ENCODE measurements at places on chromosomes 5 and 9.

GRCh38 chr5:67173959-67174358 is 22.6 kb downstream of the CD180 start:
- DNase-seq = no peak

GRCh38 chr5:120852222-120852860 is 388.2 kb downstream of the PRR16 start:
- no peak for DNase-seq

DNA sequence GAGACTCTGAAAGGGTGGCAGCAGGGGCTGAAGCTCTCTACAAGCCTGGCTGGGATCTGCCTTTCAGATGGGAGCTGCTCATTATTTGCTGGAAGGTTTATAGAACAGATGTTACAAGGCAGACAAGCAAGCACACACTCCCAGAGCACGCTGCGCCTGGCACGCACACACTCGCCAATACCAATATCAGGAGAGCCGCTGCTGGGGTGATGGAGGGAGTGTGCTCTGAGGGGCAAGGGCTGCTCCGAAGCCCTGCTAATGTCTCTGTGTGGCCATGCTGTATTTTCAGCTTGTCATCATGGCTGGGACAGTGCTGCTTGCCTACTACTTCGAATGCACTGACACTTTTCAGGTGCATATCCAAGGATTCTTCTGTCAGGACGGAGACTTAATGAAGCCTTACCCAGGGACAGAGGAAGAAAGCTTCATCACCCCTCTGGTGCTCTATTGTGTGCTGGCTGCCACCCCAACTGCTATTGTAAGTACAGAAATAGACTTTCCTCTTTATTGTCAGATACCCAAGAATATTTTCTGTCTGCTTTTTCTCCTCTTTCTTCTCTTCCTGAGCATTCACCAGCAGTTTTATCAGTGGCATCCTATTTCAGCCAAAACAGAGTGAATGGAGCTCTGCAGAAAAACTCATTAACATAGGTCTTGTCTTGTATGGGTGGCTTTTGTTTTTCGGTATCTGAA is 115.1 kb downstream of the BAAT start:
- DNase-seq = no peak

DNA sequence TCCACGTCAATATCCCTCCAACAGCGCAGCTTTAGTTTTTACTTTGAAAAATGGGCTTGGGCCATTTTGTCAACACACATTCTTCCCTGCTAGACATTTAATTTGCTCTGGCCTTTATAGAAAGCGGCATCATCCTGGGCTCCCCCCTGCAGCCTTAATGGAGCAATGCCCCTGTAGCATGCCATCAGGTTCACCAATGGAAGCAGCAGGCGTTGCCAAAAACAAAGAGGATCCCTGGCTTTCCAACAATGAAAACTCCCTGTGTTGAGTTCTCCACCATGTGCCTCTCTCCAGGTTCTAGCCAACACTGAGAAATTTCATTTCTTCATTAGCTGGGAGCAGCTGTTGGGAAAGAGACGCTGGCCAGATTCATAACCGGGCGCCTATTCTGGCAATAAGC is 139.5 kb downstream of the ZNF622 start:
- no peak for DNase-seq

GRCh38 chr5:92460505-92460904 is 1077.4 kb upstream of the ARRDC3 start:
- DNase-seq = no peak

DNA sequence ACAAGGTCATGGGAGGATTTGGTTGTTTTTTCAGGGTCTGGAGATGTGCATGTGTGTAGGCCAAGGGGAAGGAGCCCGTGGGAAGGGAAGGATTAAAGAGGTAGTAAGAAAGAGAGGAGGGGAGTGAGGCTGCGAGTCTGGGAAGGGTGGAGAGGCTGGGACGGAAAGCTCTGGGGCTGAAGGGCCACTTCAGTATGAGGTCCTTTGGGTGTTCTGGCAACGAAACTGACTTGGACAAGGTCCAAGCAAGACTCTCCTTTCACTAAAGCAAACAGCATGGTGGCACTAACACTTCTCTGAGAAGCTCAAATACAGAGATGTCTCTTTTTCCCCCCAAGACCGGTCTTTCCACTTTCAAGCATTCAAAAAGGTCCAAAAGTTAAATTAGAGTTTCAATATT is 394.5 kb downstream of the ARHGEF28 start:
- no peak for DNase-seq

GRCh38 chr9:116900543-116900942 is 213.4 kb downstream of the TRIM32 start:
- DNase-seq = no peak

- DNase-seq = no peak
These were observed 105.0 kb downstream of the MAPKAP1 start for GRCh38 chr9:125601961-125602360.

GRCh38 chr9:130858739-130859705 is 24.0 kb downstream of the ABL1 start:
- no peak for DNase-seq

DNA sequence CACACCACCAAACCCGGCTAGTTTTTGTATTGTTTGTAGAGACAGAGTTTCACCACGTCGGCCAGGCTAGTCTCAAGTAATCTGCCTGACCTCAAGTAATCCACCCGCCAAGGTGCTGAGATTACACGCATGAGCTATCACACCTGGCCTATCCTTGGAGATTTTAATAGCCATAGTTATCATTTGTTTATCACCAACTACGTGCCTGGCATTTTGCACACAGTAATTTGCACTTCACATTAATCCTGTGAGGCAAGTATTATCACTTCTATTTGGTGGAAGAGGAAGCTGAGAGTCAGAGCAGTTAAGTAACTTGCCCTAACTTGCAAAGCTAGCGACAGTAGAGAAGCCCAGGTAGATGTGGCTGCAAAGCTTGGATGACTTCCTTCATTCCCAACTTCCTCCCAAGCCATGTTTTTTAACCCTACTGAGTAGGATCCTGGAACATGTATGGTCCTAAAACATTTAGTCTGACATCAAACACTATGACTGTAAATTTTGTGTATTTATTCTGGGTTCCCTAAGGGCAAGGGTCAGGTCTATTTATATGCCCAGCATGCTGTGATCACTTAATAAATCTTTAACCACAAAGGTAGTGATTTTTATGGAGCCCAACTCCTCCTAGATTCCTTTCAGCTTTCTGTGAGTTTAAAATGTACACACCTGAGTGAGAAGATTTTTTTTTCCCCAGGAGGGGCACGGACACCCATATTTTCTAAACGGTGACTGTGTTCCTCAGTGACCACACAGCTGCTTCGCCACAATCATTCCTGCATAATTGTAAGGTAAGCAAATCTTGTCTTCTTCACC is 100.2 kb upstream of the RAI14 start:
- DNase-seq = no peak

DNA sequence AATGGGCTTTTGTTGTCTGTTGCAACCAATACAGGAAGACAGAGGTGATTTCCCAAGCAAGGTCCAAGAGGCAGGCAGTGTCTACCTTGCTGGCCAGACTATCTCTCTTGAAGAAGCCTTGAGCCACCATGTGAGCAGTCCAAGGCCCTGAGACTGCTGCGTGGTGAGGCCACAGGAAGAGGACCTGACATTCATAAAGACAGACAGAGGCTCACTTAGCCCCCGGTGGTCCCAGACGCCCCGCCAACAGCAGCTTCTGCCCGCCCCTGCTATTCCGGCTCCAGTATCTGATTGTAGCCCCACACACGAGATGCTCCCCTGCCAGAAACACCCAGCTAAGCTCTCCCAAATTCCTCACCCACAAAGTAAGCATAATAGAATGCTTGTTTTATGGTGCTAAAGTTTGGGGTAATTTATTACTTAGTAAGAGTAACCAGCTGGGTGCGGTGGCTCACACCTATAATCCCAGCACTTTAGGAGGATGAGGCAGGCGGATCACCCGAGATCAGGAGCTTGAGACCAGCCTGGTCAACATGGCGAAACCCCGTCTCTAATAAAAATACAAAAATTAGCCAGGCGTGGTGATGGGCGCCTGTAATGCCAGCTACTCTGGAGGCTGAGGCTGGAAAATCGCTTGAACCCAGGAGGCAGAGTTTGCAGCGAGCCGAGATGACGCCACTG is 22.8 kb upstream of the FUBP3 start:
- DNase-seq = no peak

- DNase-seq = no peak
These were observed 151.7 kb downstream of the PRELID2 start for GRCh38 chr5:145683431-145683830.

DNA sequence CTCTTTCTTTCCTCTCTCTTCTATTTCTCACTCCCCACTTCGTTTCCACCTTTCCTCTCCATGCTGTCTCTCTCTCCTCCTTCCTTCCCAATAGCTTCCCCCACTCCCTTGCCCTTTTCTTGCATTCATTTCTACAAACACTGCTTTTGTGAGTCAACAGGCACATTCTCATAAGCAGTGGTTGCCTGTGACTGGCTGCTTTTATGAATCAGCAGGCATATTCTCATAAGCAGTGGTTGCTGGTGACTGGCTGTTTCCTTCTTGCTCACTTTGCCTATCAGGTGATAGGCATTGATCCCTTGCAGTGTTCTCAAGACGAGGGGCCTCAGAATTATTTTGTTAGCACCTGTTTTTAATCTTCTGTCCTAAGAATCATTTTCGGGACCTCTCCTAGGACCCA is 116.1 kb upstream of the ACTBL2 start:
- DNase-seq = no peak

DNA sequence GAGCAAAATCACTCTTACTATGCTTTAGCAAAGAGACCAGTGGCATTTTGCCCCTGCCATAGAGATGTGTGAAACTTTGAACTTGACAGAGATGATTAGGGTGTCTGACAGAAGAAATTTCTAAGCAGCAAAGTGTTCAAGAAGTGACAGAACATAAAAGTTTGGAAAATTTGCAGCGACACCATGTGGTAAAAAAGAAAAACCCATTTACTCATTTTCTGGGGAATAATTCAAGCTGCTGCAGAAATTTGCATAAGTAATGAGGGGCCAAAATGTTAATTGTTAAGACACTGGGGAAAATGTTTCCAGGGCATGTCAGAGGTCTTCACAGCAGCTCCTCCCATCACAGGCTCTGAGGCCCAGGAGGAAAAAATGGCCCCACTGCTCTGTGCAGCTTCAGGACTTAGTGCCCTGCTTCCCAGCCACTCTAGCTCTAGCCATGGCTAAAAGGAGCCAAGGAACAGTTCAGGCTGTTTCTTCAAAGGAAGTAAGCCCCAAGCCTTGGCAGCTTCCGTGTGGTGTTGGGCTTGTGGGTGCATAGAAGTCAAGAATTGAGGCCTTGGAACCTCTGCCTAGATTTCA is 6.1 kb upstream of the AP3B1 start:
- no peak for DNase-seq

Data from BJ (cell line).